ENCODE measurements at places on chromosomes 7 and 10.

- H3K4me3 ChIP-seq: no peak overlapping the region
- H3K27ac ChIP-seq: no peak overlapping the region
- H3K27me3 ChIP-seq: no peaks in the 10 kb centered on the region
- DNase-seq: no peak
Measured at GRCh38 chr10:124545351-124546054, 83.9 kb downstream of the LHPP start.

DNA sequence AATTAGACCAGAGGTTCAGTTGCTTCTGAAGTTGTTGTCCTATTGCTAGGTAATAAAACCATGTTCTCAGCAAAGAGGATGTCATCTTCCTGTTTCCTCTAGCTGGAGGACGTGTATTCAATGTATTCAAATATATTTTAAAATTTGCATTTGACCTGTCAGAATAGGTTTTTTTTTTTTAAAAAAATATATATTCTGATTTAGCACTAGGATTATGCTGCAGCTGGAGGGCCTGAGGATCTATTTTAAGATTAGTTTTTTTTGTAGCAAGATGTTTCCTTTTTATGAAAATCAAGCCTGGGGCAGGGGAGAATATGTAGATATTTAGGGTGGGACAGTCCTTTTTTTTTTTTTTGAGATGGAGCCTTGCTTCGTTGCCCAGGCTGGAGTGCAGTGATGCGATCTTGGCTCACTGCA lies 337.0 kb downstream of the FRMD4A start:
- H3K27ac ChIP-seq: no peak overlapping the region
- no peaks in the 10 kb centered on the region for H3K27me3 ChIP-seq
- H3K4me3 ChIP-seq: no peak overlapping the region
- no peaks in the 10 kb centered on the region for H3K4me1 ChIP-seq
- no peak for DNase-seq

DNA sequence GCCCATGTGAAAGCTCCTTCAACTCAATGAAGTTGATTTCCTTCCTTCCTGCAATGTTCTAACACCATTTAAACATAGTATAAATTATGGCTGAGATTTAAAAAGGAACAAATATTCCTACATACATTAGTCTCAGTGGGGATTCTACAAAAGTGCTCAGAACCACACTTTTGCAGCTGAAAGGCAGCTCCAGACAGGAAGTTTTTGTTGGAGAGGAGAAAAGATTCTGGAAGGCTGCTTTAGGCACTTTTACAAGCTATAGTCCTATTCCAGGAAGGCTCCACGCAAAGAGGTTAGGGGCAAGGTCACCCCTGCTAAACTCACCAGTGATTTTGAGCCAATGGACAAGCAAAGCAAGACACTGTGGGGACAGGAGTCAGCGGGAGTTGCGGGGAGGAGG lies 179.2 kb upstream of the CDCA7L start:
- DNase-seq: no peak
- no peaks in the 10 kb centered on the region for H3K4me1 ChIP-seq
- no peak overlapping the region for H3K4me3 ChIP-seq
- H3K36me3 ChIP-seq: peaks cover 6% of the 10 kb centered on the region
- H3K27ac ChIP-seq: no peak overlapping the region

- no peak for DNase-seq
- no peaks in the 10 kb centered on the region for H3K36me3 ChIP-seq
- no peak overlapping the region for H3K4me3 ChIP-seq
- peak overlapping the region; percentile 49 for H3K27ac ChIP-seq
- H3K27me3 ChIP-seq: no peaks in the 10 kb centered on the region
Measured at GRCh38 chr10:69335063-69335587, 56.8 kb downstream of the HK1 start.

Data from H1 (cell line).